ENCODE measurements at places on chromosomes 2 and 18. TPM values are rescaled to one million over a fixed set of nuclear protein-coding genes. Genes with fewer than 3 reads are reported as not detected.

DNA sequence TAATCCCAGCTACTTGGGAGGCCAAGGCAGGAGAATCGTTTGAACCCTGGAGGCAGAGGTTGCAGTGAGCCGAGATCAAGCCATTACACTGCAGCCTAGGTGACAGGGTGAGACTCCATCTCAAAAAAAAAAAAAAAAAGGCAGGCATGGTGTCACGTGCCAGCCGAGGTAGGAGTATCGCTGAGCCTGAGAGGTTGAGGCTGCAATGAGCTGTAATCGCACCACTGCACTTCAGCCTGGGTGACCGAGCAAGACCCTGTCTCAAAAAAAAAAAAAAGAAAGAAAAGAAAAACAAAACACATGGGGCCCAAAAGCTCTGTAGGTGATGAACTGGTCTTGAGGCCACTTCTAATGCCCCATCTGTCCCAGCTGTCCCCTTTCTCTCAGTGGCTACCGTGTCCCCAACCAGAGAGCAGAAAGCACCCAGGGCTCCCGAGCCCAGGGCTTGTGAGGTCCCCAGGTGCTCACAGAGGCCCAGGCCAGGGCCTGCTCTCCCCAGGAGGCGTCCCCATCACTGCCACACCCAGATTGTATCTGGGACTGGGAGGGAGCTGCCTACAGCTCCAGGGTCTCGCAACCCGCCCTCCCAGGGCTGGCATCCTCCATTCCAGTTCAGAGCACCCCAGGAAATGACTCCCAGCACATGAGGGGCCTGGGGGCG, 8.5 kb downstream of the KLHL30 start:
- H3K4me3 ChIP-seq, result no peak overlapping the region
- no peak overlapping the region for H3K27ac ChIP-seq
- H3K36me3 ChIP-seq, result no peaks in the 10 kb centered on the region
- no peak for DNase-seq
- H3K4me1 ChIP-seq, result no peaks in the 10 kb centered on the region

DNA sequence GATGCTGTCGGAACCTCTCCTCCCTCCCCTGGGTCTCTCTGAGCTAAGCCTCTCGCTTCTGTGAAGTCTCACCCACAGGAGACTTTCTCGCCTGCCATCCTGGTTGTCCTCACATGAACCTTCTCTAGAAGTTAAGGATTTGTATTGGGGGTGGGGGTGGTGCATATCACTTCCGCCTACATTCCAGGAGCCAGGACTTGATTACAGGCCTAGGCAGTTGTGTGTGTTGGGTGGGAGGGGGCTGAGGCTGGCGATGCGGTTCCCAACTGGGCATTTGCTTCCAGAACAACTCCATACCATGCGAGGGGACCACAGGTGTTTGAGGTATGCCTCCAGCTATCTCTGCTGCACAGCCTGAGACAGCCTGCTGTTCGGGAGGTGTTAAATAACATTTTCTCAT, 56.8 kb upstream of the MGAT4A start:
- no peaks in the 10 kb centered on the region for H3K4me1 ChIP-seq
- DNase-seq, result no peak
- no peaks in the 10 kb centered on the region for H3K36me3 ChIP-seq
- no peak overlapping the region for H3K4me3 ChIP-seq
- H3K27ac ChIP-seq, result peak overlapping the region; percentile 19

DNA sequence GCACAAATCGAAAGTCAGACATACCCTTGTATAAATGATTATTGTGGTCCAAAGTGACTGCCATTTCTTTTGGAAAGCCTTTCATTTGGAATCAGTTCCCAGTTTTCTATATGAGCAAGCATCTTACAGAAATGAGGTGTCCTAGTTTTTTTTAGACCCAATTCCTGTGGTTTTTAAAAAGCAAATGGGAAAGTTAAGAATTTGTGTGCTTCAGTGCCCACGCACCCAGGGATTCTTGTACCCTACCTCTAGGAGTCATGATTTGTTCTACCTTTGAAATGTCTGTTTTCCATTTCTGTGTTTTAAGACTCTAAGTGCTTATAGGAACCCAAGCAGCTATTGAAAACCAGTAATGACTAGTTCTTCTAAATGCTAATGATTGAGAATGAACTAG, 218.1 kb downstream of the CAMKMT start:
- no peak overlapping the region for H3K4me3 ChIP-seq
- DNase-seq, result no peak
- H3K4me1 ChIP-seq, result peaks cover 16% of the 10 kb centered on the region
- H3K36me3 ChIP-seq, result no peaks in the 10 kb centered on the region
- H3K27me3 ChIP-seq, result no peaks in the 10 kb centered on the region

- peak; percentile 45 for DNase-seq
- H3K4me3 ChIP-seq, result peak overlapping the region; percentile 92
- H3K27me3 ChIP-seq, result peaks cover 2% of the 10 kb centered on the region
- H3K36me3 ChIP-seq, result peaks cover 22% of the 10 kb centered on the region
- H3K27ac ChIP-seq, result peak overlapping the region; percentile 92
These were observed 1.1 kb downstream of the ID2 start for GRCh38 chr2:8682719-8683667.

DNA sequence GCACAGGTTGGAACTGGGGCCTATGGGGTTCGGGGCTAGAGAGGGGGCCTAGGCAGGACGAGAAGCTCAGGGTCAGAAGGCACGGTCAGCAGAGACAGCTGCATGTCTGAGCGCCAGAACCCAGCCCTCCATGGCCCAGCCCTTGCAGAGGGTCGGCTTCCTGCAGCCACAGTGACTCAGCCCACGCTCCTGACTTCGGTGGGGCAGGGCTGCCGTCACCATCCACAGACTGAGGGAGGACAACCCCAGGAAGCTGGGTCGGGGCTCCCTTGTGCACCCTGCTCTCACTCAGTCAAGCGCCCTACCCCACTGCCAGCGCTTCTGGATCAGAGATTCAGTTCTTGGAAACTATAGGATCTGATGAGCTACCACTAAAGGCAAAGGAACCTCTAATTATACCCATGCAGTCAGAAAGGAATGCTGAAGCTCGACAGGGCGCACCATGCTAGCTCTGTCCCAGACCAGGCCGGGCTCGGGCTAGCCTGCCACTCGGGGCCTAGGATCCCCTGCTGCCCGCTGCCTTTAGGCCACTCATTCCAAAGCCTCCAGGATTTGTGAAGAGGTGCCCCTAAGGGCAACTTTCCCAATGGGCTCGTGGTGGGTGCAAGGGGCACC, 3.0 kb downstream of the ACTR1B start:
- peaks cover 30% of the 10 kb centered on the region for H3K36me3 ChIP-seq
- H3K27me3 ChIP-seq, result no peaks in the 10 kb centered on the region
- no peak overlapping the region for H3K4me3 ChIP-seq
- no peak for DNase-seq
- peaks cover 28% of the 10 kb centered on the region for H3K4me1 ChIP-seq

DNA sequence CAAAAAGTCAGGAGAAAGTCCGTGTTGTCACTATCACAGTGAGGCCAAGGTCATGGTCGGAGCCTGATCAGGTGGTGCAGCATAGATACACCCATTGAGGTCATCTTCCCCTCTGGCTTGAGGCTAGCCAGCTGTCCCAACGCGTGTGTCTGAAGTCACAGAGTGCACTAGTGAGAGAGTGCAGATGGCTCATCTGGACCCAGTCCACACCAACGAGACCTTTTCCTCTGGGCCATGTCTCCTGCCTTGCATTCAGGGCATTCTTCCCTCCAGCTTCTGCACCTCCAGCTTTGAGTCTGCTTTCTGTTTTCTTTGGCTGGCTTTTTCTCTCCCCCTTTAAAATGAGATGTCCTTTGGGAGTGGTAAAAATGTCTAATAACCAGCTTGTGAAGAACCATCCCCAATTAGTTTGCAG, 146.9 kb downstream of the TDRD15 start:
- no peak overlapping the region for H3K4me3 ChIP-seq
- H3K27me3 ChIP-seq, result no peaks in the 10 kb centered on the region
- no peak for DNase-seq
- H3K4me1 ChIP-seq, result no peaks in the 10 kb centered on the region
- no peaks in the 10 kb centered on the region for H3K36me3 ChIP-seq

The DNER gene
- total RNA-seq, result not detected

The LBX2 gene
- not detected for total RNA-seq

The FHOD3 gene
- not detected for total RNA-seq

The ALK gene
- total RNA-seq, result not detected
